ENCODE measurements at places on chromosomes 4 and X. TPM values are rescaled to one million over a fixed set of nuclear protein-coding genes. Genes with fewer than 3 reads are reported as not detected.

The ETDA gene
- polyA plus RNA-seq: not detected

The MAML3 gene
- polyA plus RNA-seq: 1.6 TPM

The NPY2R gene
- polyA plus RNA-seq: 0.05 TPM

The PAGE5 gene
- not detected for polyA plus RNA-seq

The TBX22 gene
- polyA plus RNA-seq: 0.07 TPM

The RNF128 gene
- 0.66 TPM for polyA plus RNA-seq

The TRAPPC2 gene
- polyA plus RNA-seq: 4.3 TPM

The RPS6KA6 gene
- polyA plus RNA-seq: 1.4 TPM

The KLHL13 gene
- 4.0 TPM for polyA plus RNA-seq

The MCF2 gene
- 0.14 TPM for polyA plus RNA-seq

DNA sequence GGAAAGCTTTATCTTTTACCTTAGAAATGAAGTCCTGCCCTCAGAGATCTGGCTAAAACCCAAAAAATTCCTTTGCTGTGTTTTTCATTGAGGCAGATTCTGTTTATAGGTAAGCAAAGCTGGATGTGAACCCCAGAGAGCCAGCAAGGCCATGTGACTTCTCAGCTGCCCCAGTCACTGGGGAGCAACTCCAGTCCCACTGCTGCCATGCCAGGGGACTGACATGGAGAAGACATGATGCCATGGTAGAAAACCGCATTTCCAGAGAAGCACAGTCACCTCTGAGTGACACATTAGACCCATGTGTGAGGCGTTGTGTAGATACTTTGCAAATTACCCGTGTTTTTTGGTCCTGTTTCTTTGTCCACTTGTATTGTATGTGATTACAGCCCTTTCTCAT is 45.4 kb downstream of the PTTG2 start:
- no peak for DNase-seq

DNA sequence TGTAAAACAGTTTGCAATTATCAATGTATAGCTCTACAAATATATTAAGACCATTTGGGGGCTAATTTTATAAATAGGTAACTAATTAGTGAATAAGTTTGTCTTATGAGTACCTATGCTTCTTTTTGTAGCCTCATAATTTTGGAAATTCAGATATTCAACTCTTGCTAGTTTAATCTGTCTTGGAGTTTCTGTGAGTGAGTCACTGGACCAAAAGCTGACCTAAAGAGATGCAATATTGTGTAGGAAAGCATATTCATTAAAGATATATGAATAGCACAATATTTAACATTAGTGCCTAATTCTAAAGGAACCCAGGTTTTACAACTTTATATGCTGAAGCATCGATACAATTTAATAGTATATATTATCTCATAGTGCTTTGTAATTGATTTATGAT is 161.3 kb upstream of the PCDH18 start:
- no peak for DNase-seq

GRCh38 chrX:19094654-19095053 is 27.6 kb downstream of the ADGRG2 start:
- DNase-seq: peak; percentile 25

- DNase-seq: no peak
Observed at GRCh38 chr4:116150152-116150551, 935.2 kb downstream of the TRAM1L1 start.

- peak; percentile 79 for DNase-seq
Observed at GRCh38 chr4:2243681-2244380, 1.9 kb upstream of the HAUS3 start.

- no peak for DNase-seq
Observed at GRCh38 chrX:11813341-11813740, 55.3 kb downstream of the MSL3 start.

GRCh38 chrX:50093625-50094024 is 107.2 kb downstream of the AKAP4 start:
- no peak for DNase-seq

DNA sequence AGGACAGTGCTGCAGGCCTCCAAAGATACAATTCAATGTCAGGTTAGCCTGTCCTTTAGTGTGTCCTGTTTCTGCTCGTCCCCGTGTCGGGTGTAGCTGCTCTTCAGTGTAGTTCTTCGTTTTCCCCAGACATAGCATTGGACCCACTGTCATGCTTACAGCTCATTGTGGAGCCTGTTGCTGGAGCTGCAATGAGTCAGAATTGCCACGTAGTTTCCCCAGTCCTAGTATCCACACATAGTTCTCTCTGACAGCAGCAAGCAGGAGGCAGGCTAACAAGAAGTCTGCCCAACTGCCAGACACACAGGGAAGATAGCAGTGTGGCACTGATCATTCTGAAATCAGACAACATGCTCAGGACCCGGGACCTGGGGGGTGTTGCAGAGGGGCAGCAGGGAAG is 49.2 kb downstream of the MOSPD2 start:
- no peak for DNase-seq

- DNase-seq: no peak
Observed at GRCh38 chr4:95428291-95429070, 120.3 kb downstream of the UNC5C start.

GRCh38 chr4:24024157-24024556 is 134.3 kb upstream of the PPARGC1A start:
- no peak for DNase-seq

- no peak for DNase-seq
Observed at GRCh38 chr4:156038772-156039171, 85.1 kb upstream of the CTSO start.

DNA sequence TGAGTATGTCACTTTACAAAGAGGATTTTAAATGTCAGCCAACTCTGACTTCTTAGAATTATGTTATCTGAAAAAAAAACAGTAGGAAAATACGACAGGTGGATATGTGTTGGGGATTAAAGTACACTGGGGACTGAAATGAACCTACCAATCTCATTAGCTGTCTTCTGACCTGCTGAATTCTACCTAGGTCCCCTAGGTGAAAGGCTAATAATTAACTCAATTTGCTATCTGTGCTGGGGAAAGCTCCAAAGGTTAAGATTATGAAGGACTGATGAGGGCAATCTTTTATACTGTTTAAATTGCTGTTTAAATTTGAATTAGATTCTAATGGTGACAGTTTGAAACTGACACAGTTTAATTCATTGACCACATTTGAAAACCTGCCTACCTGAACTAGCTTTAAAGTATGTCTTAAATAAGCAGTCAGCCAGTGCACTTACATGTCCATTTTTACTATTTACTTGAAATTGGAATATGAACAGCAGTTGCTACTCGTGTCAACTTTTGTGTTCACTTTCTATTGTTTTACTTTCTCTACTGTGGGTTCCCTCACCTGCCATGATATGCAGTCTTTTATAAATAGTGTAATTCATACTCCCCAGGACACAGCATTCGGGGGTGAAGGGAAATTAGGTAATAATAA is 977.3 kb downstream of the C4orf33 start:
- DNase-seq: no peak

DNA sequence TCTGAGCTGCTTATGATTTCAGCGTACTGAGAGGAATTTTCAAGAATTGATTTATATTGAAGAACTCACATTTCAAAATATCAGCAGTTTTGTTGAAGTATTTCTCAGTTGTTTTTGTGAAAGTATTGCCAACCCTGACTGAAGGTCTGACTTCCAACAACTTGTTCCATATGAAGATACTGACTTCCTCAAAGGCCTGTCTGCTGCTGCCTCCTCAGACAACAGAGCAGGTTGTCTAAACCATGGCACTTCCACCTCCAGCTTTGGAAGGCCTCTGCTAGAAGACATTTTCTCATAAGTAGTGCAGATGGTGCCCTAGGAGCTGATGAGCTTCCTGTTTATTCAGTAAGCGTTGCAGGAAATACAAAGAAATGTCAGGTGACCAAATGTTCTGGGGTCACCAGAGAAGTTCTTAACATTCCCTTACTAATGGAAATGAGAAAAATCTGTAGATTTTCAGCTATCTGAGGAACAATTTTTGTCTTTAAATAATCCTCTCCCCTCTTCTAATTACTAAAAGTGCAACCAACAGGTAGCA is 28.8 kb downstream of the FGF2 start:
- DNase-seq: no peak

DNA sequence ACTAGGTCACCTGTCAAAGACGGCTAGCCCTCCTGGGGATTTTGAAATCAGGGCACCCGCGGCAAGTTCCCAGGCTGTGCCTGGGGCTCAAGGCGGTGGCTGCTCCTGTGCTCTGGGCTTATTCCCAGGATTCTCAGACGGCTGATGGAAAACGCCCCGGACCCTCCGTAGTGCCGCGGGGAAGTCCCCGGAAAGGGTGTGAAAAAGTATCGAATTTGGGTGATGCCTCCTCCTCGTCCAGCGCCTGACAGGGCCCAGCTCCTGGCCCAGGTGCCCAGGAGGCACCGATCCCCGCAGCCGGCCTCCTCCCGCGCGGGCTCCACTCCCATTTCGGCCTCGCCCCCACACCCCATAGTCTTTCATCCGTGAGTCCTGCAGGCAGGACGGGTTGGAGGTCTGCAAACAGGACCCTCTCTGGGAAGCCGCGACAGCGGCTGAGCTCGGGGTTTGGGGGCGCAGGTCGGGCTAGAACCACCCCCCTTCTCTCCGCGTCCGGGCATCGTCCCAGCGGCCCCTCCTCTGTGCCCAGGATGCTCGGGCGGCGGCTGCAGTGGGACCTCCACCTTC is 1.1 kb upstream of the NSG1 start:
- DNase-seq: no peak

DNA sequence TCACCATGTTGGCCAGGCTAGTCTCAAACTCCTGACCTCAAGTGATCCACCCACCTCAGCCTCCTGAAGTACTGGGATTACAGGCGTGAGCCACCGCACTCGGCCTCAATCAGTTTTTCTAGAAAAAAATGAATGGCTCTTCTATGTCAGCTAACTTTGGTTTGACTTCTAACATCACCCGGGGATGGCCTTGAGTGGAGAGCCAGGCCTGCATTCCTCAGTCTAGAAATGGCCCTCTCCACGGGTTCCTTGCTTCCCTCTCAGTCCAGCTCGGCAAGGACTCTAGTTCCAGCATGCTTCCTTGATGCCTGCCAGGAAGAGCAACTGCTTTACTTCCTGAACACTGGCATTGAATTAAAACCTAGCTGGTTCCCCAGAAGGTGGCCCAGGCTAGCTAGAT is 39.0 kb downstream of the SLC25A5 start:
- no peak for DNase-seq

DNA sequence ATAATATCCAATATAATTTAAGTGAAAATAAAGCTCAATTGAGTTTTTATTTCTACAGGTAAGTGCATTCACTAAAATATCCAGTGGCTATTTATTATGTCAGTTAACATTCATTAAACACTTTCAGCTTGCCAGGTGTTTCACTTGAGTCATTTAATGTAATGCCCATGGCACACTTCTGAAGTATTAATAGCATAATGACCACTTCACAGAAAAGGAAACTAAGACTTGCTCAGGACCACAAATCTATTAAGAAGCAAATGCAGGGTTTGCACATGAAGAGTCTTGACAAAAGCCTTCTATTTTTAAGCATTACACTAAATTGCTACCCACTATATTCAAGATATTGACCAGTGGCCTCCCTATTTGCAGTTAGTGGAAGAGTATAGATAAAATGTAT is 612.7 kb downstream of the KCTD8 start:
- DNase-seq: no peak

- peak; percentile 78 for DNase-seq
Observed at GRCh38 chr4:183445097-183445428, 627 bp downstream of the CDKN2AIP start.

All from right cardiac atrium (tissue), 5 donors.